ENCODE measurements at places on chromosomes 16 and 17. TPM values are rescaled to one million over a fixed set of nuclear protein-coding genes. Genes with fewer than 3 reads are reported as not detected.

The STARD3 gene
- total RNA-seq: 8.1 TPM

DNA sequence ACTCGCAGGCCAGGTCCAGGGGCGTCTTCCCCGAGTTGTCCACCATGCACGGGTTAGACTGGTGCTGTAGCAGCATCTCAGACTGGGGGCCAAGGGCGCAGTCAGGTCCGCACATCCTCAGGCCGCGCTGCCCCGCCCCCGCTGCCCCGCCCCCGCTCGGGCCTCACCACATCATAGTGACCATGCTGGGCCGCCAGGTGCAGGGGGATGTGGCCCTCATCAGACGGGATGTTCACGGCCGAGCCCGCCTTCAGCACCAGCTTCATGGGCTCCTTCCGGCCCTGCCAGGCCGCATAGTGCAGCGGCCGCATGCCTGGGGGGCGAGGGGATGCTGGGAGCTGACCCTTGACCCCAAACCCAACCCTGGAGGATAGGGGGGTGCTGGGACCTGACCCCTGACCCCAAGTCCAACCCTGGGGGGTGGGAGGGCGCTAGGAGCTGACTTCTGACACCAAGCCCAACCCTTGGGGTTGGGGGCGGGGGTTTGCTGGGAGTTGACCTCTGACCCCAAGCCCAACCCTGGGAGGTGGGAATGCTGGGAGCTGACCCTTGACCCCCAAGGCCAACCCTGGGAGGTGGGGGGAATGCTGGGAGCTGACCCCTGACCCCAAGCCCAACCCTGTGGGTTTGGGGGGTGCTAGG, 7.0 kb downstream of the CASKIN1 start:
- no peak for DNase-seq

The PNMT gene
- total RNA-seq: not detected

The PYCARD gene
- total RNA-seq: 13.1 TPM

DNA sequence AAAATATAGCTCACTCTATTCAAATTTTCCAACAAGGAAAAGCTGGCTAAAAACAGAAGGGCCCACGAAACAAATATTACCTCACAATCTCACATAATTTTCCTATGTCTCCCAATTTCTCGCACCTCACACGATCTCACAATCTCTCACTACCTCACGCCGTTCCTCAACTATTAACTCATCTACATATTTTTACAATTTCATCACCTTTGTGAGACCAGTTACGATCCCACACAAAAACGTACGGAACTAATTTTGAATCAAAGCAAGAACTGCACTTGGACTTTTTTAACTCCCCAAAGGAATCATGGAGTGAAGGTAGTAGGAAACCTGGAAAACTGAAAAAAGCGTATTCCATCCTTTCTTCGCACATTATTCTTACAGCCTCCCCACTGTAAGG, 1.1 kb downstream of the CBX1 start:
- peak; percentile 62 for DNase-seq

DNA sequence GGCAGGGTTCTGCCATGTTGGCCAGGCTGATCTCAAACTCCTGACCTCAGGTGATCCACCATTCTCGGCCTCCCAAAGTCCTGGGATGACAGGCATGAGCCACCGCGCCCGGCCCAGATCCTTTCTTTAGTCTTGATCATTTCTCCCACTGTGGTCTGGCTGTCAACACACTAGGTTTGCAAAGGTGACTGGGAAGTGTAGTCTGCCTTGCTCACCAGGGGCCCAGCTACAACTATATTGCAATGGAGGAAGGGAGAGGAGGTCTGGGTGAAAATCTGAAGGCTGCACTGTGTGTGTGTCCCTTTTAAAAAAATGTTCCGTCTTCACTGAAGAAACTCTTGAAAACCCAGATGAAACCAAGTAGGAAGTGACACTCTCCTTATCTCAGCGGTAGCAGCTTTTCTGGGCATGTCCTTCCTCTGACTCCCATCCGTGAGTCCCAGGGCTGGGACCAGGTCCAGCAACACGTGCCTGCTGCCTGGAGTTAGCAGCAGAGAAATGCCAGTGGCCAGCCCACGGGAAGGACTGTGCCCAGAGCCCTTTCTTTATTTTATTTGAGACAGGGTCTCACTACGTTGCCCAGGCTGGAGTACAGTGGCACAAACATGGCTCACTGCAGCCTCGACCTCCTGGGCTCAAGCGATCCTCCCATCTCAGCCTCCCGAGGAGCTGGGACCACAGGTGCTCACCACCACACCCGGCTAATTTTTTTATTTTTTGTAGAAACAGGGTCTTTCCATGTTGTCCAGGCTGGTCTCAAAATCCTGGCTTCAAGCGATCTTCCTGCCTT, 17.8 kb upstream of the KIF19 start:
- DNase-seq: no peak

The ERN1 gene
- total RNA-seq: 2.7 TPM

The ERN2 gene
- not detected for total RNA-seq

- no peak for DNase-seq
These were observed 185.3 kb downstream of the TMEM132E start for GRCh38 chr17:34764716-34765115.

GRCh38 chr17:76270770-76271668, 5.9 kb downstream of the UBALD2 start:
- DNase-seq: no peak

The KRTAP2-2 gene
- total RNA-seq: not detected

The TBC1D3K gene
- total RNA-seq: not detected

- no peak for DNase-seq
These were observed 51.2 kb downstream of the RAI1 start for GRCh38 chr17:17732444-17732843.

The GPR179 gene
- total RNA-seq: not detected

The TM4SF5 gene
- total RNA-seq: not detected

GRCh38 chr16:86374603-86375130, 135.7 kb upstream of the FOXF1 start:
- no peak for DNase-seq

- DNase-seq: peak; percentile 2
These were observed at the start of gene SRCIN1 for GRCh38 chr17:38605841-38606645. TSS of gene SRCIN1 (minus strand) at chr17:38605952. CDS start at chr17:38605705, 247 bp downstream.

DNA sequence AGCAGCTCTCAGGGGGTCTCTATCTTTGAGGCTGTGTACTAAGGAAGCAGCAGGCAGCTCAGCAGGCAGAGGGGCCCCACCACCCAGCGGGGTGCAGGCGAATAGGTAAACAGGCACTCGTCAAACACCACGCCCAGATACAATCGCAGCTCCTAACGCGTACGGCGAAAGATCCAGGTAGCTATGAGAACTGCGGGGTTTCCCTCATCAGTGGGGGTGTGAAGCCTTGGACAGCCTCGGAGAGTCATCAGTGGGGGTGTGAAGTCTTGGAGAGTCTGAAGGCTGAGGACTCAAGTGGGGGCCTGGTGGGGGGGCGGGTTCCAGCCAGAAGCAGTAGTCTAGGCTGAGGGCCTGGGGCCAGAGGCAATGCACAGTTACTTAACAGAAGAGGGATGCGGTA, 69.0 kb downstream of the RTN4RL1 start:
- DNase-seq: no peak

GRCh38 chr17:79965806-79966205, 69.9 kb downstream of the TBC1D16 start:
- no peak for DNase-seq

DNA sequence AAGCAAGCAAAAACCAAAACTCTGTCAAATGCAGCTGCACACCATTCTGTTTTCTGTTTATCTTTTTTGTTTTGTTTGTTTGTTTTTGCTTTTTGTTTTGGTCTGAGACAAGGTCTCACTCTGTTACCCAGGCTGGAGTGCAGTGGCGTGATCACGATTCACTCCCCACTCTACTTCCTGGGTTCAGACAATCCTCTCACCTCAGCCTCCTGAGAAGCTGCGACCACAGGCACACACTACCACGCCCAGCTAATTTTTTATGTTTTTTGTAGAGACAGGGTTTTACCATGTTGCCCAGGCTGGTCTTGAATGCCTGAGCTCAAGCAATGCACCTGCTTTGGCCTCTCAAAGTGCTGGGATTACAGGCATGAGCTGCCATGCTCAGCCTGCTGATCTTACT, 19.3 kb upstream of the SLFN13 start:
- DNase-seq: no peak

DNA sequence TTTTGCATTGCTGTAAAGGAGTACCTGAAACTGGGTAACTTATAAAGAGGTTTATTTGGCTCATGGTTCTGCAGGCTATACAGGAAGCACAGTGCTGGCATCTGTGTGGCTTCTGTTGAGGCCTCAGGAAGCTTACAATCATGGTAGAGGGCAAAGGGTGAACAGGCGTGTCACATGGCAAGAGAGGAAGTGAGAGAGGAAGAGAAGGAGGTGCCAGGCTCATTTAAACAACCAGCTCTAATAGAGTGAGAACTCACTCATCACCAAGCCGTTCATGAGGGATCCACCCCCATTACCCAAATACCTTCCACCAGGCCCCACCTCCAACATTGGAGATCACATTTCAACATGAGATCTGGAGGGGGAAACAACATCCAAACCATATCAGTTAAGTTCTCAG, 16.4 kb upstream of the CLEC19A start:
- no peak for DNase-seq

GRCh38 chr17:40314584-40314956, 5.6 kb downstream of the RARA start:
- peak; percentile 91 for DNase-seq

The DPEP1 gene
- not detected for total RNA-seq

DNA sequence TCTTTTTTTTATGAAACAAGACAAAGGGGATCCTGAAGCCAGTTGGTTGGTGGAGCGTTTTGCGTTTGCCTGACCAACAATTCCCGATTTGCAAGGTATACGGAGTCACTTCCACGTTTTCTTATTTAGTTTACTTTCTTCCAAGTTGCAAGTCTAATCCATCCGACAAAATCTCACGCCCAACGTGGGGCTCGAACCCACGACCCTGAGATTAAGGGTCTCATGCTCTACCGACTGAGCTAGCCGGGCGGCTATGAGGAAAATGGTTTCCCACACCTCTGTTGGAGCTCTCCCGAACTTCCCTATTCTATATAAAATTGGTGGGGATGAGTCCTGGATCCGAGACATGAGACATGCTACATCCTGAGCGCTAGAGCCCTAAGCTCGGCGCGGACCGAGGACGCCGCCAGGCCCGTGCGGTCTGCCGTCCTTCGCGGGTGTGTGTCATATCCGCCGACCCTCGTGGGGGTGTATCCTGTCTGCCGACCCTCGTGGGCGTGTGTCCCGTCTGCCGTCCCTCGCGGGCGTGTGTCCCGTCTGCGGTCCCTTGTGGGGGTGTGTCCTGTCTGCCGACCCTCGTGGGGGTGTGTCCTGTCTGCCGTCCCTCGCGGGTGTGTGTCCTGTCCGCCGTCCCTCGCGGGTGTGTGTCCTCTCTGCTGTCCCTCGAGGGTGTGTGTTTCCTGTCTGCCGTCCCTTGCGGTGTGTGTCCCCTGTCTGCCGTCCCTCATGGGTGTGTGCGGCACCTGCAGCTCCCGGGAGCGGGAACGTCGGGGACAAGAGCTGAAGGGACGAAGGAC, 22.6 kb downstream of the ZNF213 start:
- DNase-seq: peak; percentile 98

DNA sequence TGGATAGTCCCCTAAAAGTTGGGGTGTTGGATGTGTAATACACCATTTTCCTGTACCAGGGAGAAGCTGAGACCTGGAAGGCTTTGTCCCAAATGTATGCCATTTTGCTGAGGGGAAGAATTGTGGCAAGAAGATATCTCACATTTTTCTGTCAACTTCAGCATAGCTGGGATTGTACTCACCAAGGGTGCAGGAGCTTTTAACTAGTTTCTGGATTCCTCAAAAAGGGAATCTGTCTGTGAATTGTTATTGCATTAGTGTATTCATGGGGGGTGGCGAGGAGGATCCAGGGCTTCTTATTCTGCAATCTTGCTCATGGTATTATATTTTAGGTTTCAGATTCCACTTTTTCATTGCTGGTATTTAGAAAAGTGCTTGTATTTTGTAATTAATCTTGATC, 208.2 kb upstream of the MYOCD start:
- peak; percentile 62 for DNase-seq

DNA sequence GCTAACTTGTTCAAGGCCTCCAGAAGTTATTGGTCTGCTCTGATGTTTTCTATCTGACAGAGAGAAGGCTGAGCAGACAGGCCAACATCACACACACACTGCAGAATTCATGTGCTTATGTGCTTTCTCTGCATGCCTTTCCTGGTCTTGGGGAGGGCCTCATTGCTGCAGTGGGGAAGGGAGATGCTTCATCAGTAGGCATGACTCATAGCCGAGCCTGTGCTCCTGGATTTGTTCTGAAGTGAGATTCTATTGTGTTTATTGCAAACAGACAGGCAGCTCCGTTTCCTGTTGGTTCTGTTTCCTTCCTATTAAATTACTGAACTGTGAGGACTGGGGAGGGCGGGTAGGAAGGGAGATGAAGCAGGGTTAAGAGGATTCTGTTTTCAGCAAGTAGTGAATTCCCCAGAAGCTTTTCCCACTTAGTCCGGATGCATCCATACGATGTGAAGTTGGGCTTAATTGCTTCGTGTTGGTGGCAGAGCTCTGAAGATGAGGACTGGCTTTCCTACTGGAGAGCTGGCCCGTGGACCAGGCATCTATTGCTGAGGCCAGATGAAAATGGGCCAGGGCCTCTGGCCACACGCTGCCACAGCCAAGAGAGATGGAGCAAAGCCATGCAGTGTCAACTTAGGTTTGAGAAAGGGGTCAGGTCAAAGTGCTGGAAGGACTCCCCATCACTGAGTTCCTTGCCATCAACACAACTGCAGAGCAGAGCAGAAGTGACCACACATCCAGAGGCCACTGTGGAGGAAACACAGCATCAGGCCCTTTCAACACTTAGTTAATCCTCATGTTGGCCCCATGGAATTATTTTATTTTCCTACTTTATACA, 179.3 kb downstream of the UTP18 start:
- DNase-seq: no peak

- DNase-seq: no peak
These were observed 15.2 kb upstream of the METRNL start for GRCh38 chr17:83064021-83064731.

The FCSK gene
- total RNA-seq: 5.3 TPM

DNA sequence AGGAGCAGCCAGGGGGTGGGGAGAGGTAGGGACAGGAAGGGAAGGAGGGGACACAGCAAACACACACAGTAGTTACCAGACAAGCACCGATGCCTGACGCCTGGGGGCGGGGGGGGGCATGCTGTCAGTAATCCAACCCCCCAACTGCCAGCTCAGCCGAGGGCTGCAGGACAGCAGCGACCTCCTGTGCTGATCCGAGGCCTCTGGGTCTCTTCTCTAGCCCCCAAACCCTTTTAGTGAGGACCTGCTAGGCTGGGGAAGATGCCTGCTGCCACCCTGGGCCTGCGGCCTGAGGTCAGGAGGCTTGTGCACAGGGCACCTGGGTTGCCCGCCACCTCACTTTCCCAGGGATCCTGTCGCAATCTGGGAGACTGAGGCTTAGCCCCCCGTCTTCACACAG, 11.6 kb downstream of the FLOT2 start:
- no peak for DNase-seq

The NLGN2 gene
- 1.7 TPM for total RNA-seq

Data from IMR-90 (cell line).